T-helper 1 cell (primary cell): ENCODE measurements at places on chromosomes 1 and 21.

- no peak for DNase-seq
These were observed 9.0 kb downstream of the TRAPPC10 start for GRCh38 chr21:44021064-44021463.

DNA sequence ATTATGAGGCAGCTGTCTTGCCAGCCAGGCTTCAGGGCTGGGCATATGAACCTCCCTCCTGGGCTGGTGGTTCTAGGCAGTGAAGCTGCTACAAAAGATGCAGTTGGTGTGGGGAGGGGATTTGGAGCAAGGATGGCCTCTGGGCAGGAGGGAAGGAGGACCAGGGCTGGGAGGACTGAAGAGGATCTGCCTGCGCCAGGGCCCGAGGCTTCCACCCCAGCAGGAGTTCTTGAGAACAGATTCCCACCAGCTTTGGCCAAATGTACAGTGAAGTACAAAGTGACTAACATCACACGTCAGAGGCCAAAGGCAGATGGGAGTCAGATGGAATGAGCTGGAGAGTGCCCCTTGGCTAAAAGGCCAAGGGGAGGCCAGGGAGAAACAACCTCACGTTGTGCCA is 62.4 kb downstream of the DDX20 start:
- DNase-seq: no peak

GRCh38 chr1:226526801-226527595 is 21.6 kb upstream of the STUM start:
- no peak for DNase-seq

- DNase-seq: no peak
These were observed 5.1 kb upstream of the ELAVL4 start for GRCh38 chr1:50103615-50104081.
